ENCODE measurements at places on chromosomes 1 and 21.

- DNase-seq = no peak
These were observed 103.2 kb downstream of the RGL1 start for GRCh38 chr1:183908079-183908478.

- DNase-seq = no peak
These were observed 27.8 kb downstream of the ELK4 start for GRCh38 chr1:205604059-205604458.

- DNase-seq = no peak
These were observed 990 bp downstream of the VWA5B1 start for GRCh38 chr1:20291645-20292084.

GRCh38 chr1:50975436-50975835 is 5.4 kb downstream of the CDKN2C start:
- DNase-seq = no peak

GRCh38 chr21:33686386-33686785 is 44.1 kb downstream of the ITSN1 start:
- no peak for DNase-seq

DNA sequence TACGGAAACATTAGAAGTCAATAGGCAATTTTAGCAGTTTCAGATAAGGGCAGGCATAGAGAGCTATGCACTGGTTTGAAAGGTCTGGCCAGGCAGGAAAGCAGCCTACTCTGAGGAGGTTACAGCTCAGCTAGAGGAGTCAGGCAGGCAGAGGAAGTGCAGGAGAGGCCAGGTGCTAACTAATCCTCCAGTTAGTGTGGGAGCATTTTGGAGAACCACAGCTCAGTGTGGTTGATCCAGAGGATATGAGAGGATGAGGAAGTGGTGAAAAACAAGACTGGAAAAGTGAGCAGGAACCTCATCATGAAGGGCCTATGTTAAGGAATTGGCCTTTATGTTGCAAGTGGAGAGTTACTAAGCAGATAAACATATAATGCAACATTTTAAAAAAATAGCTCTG is 282.4 kb upstream of the SGIP1 start:
- no peak for DNase-seq

DNA sequence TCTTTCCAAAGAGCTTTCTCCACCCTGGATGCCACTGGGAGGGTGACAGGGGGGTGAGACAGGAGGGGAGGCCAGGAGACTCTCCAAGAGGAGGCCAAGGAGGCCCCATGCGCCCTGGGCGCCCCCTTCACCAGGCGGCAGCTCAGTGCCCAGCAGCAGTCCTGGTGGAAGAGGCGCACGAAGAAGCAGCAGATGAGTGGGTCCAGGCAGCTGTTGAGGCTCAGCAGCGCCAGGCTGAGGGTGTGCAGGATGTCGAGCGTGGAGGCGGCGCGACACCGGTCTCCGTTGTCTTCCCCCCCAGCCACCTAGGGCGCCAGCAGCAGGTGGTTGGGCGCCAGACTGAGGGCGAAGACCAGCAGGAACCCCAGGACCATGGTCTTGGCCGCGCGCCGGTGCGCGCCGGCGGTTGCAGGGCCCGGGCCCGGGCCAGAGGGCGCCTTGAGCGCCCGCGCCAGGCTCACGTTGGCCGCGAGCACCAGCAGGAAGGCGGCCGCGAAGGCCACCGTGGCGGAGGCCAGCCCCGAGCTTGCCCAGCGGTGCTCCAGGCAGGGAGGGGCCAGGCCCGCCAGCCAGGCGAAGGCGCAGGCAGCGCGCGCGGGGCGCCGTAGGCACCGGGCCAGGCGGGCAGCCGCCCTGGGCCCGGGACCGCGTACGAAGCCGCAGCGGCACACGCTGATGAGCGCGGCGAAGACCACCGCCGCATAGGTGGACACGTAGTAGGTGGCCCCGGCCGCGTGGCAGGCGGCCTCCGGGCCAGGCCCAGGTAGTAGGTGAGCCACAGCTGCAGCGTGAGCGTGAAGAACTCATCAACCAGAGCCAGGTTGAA is 8.6 kb downstream of the TMEM35B start:
- no peak for DNase-seq

DNA sequence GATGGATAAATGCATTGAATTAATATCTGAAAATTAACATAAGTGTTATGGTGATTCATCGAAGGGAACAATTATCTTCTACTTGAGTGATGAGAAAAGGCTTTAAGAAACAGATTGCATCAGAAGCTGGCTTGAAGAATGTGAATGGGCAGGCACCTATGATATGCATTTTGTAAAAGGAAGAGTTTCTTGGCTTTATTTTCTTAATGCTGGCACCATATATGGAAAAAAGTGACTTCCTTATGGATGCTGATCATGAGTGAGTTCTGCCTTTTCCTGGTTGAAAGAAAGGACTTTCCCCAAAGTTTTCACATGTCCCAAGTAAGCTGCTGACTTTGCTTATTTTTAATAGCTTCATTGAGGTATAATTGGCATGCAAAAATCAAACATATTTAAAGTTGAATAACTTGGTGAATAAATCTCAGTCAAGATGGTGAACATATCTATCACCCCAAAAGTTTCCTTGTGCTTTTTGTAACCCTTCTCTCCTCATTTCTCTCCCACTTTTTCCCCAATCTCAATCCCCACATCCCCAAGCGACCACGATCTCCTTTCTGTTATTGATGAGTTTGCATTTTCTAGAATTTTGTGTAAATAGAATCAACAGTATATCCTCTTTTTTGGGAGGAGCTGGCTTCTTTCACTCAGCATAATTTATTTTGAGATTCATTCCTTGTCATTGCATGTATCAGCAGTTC is 74.2 kb downstream of the SPATA46 start:
- DNase-seq = no peak

GRCh38 chr1:203126151-203126865 is 1.2 kb upstream of the ADORA1 start:
- no peak for DNase-seq

DNA sequence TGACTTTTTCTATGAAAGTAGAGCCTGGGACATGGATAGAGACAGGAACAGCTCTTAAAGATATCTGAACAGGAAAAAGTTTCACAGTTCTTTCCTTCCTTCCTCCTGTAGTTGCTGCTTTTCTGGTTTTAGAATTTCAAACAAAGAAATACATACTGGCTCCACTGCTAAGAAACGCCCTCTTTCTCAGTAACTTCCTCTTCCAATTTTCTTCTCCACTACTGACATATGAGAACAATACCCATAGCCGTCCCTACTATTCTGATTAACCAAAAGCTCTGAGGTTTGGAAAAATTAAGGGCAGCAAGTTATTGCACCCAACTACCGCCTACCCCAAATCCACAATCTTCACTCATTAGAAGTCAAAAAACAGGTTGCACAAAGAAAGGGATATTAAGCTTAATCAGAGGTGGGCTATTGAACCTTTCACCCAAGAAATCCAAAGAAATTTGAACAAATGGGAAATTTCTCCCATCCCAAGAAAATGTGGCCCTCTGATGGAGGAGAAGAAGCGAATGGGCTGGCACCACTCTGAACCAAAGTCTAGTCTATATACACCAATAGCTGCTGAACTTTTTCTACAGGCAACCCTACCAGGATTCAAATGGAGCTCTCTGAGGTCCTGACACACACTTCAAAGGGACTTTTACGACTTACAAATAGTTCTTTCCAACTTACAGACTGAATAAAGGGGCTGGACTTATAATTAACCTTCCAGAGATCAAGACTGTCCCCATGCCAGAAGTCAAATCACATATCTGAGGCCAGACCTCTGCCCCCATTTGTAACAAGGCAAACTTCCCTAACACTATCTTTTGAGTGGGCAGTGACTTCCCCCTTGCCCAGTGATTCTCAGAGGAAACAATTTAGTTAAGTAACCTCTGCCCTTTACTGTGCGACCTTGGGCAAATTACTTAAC is 1.7 kb downstream of the WASF2 start:
- DNase-seq = no peak

GRCh38 chr1:164928232-164928812 is 369.3 kb downstream of the PBX1 start:
- DNase-seq = no peak

Measured in Right ventricle myocardium superior (tissue), 1 donor.